ENCODE measurements at places on chromosomes 6 and 20.
A peak's percentile ranks its signal among the peaks of the same experiment; 100 is the strongest.

- no peak for DNase-seq
Observed at GRCh38 chr6:53455678-53456077, 89.2 kb downstream of the GCLC start.

DNA sequence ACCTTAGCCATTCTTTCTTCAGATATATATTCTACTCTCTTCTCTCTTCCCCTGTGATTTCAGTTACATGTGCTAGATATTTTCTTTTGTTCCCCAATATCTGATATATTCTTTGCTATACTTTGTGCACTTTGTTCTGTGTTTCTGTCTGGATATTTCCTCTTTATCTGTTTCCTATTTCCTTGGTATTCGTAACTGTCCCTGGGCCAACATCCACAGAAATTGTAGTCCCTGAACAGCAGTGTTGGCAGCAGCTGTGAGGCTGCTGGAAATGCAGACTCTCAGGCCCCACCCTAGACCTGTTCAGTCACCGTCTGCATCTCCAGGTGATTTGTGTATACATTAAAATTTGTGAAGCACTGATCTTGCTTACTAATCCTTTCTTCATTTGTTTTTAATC is 522.9 kb upstream of the SOX4 start:
- DNase-seq = no peak

- DNase-seq = no peak
Observed at GRCh38 chr6:2531426-2532215, 219.1 kb downstream of the MYLK4 start.

- DNase-seq = no peak
Observed at GRCh38 chr20:50415021-50415515, 95.1 kb upstream of the PTPN1 start.

GRCh38 chr20:52564594-52564993 is 373.0 kb upstream of the ZFP64 start:
- no peak for DNase-seq

DNA sequence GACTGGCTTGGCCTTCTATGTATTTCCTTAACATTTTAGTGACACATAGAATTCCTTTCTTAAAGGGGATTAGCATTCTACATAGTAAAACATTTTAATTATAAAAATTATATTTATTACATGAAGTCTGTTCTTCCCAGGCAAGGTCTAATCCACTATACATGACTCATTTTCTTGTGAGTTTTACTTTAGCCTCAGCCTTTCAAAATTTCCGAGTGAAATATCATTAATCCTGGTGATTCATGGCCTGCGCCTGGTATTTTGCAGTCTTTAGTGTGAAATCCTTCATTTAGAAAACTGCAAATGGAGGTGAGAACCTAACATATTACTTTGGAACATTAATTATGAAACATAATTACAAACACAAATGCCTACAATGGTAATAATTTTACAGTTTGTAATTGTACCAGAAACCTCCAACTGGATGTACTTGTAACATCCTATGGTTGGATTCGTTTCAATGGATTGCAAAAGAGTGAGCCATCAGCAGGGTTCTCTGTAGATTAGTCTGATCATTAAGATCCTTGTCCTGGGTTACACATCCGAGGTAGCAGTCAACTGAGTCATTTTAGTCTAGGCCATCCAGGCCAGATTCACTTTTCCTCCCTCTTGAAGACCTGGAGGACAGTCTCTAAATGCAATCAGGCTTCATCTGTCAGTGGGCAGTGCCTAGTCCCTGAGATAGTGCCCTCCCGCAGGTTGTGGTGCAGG is 272.0 kb downstream of the PACRG start:
- no peak for DNase-seq

DNA sequence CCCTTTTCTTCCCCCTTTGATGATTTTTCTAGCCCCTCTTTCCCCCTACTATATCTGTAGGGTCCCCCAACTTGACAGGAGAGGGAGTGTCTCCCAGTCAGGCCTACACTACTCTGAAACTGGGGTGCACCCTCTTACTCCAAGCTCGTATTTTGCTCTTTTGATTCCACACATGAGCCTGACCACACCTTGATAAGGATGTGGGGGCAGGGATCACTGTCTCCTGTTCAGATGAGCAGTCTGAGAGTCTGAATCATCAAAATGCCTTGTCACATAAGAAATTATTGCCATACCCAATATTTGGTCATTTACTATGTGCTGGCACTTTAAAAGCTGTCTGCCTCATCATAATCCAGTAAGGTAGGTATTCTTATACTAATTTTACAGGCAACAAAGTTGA is 15.9 kb downstream of the PNPLA1 start:
- peak; percentile 29 for DNase-seq

DNA sequence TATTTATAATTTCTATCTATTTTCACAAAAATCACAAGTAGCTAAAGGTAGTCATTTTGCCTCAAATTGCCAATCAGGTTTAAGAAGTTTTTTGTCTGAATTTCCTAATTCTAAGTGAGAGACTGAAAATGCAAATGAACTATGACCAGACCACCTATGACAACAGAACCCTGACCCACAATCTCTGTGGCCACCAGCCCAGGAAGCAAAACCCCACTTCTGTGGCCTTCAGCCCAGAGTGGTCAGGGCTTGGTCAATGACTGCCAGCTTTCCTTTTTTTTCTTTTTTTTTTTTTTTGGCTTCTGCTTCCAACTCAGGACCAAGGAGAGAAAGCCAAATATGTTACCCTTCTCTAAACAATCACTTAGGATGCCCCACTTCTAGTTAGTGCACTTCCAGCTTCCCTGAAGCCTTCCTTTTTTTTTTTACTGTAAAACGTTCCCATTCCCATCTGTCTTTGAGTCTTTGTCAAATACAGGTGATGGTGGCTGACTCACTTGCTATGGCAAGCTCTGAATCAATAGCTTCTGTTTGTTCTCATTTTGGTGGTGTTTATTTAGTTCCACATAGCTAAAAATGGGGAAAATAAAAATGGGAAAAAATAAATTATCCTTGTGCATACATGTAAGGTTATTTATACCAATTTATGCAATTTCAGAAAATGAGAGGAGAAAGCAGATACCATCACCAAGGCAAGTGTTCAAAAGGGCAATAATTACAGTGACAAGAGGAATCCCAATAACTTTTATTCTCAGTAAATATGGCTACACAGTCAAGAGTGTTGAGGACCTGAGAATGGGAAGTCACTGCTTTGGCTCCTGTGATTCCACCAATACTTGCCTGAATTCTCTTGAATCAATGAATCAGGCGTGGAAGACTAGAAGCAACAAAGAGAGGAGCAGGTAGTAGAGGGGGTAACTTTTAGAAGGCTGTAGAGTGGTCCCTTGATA is 170.3 kb upstream of the PDE7B start:
- no peak for DNase-seq

- no peak for DNase-seq
Observed at GRCh38 chr6:96460052-96460700, 61.4 kb upstream of the UFL1 start.

GRCh38 chr6:42104095-42104803 is 38.2 kb downstream of the C6orf132 start:
- DNase-seq = peak; percentile 70

DNA sequence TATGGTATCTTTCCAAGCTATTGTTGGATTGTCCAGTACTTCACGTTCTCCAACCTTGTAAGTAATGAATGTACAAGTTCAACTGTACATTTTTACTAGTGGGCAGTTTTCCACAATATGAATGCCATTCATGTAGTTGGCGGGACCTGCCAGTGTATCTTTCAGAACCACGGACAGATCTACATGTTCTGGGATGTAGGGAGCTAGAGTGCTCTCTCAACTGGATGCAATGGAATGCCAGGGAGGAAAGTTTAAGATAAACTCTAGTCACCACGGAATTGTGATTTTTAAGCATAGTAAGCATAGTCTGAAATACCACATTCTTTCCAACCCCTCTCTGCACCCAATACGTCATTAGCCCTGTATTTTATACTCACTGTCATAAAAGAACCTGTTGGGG is 21.5 kb upstream of the HLA-C start:
- DNase-seq = no peak

DNA sequence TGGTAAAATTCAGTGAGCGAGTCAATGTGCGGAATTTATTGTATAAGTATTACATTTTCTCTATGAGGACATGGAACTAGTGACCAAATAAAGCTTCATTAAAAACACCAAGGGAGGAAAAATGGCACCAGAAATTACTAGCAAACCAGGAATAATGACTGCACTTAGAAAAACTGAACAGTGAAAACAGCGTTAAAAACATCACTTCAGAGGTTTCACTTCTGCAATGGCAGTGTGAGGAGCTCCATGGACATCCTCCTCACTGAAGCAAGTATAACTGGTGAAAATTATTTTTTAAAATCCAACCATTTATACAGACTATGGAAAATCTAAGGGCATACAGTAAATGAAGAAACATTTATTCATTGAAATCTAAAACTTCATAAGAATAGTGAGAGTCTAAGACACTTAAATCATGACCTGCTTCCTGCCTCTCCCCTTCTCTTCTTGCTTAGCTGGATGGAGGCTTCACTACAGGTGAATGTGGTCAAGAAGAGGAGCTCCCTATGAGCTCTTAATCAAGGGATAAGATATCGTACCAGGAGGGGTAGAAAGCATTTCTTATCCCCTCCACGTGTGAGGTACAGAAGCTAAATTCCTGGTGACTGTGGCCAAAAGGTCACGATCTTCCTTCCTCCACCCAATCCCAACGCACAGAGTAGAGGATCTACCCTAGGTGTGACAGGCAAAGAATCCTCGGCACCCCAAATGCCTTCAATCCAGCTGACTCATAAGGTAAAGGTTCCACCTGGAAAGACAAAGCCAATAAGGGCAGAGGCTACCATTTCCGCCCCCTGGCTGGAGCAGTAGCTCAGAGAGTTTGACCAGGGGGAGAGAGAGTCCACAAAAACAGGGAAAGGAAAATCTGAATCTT is 12.3 kb upstream of the ASF1A start:
- DNase-seq = no peak

- no peak for DNase-seq
Observed at GRCh38 chr20:32685541-32686529, 12.1 kb upstream of the C20orf203 start.

- no peak for DNase-seq
Observed at GRCh38 chr6:170271771-170272314, 19.0 kb downstream of the DLL1 start.

All from hematopoietic multipotent progenitor cell treated with erythropoietin and hydrocortisone succinate and interleukin-3 and kit ligand, for 15 days (in vitro differentiated cells).